CD4-positive, alpha-beta memory T cell (primary cell): ENCODE measurements at places on chromosomes 6 and 20. TPM values are rescaled to one million over a fixed set of nuclear protein-coding genes. Genes with fewer than 3 reads are reported as not detected.
A peak's percentile ranks its signal among the peaks of the same experiment; 100 is the strongest.

Gene MUCL3
- not detected for total RNA-seq

Gene CAGE1
- total RNA-seq: 0.33 TPM

Gene MAN1A1
- total RNA-seq: 12.3 TPM

Gene VPS16
- total RNA-seq: 61.1 TPM

Gene GFRA4
- total RNA-seq: not detected

Gene GPLD1
- total RNA-seq: 1.4 TPM

DNA sequence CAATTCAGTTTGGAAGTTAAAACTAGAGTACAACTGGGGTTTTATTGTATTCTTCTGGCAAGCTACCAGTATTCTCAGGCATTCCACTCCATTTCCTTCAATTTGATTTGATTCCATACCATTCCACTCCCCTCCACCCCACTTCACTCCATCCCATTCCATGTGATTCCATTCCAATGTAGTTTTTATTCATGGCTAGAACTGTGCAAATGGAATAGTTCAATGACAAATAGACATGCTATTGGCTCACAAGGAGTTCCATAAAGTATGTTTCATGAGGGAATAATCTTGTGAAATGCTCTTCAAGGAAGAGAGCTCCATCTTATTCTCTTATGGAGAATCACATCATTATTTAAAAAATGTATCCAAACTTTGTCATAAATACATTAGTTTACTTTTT is 285.0 kb upstream of the BMP2 start:
- no peaks in the 10 kb centered on the region for H3K36me3 ChIP-seq
- no peaks in the 10 kb centered on the region for H3K27me3 ChIP-seq

DNA sequence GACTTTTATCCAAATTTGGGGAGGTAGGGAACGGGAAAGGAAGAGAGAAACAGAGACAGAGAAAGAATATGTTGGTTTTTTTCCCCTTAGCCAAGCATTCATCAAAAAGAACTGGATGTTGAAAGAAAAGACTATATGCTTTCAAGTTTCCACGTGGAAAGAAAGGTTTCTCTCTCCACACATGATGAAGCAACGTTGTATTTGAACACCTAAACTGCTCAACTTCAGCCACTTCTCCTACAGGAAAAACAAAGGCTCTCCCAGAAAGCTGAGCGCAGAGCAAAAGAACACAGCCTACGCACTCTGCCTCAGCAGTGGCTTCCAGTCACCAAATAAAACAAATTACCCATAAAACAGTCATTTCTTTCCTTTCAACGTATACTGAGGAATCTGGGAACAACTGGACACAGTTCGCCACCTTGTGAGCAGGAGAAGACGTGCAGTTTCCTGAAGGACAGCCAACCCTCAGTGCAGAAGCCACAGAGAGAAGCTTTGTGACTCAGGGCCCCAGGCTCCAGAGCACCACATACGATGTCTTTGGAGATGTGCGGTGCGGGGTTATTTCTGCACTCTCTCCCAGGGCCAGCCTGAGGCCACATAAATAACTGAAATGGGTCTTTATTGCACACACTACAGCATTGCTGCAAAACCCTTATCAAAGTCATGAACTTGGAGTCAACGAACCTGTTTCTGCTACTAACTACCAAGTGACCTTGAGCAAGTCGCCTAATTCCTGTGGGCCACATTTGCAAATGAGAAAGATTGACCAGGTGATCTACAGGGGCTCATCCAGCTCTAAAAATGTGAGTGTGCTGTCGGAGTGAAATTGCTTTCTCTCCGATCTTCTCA is 10.1 kb downstream of the IL17F start:
- no peak for DNase-seq
- no peak overlapping the region for H3K4me3 ChIP-seq
- no peaks in the 10 kb centered on the region for H3K4me1 ChIP-seq

DNA sequence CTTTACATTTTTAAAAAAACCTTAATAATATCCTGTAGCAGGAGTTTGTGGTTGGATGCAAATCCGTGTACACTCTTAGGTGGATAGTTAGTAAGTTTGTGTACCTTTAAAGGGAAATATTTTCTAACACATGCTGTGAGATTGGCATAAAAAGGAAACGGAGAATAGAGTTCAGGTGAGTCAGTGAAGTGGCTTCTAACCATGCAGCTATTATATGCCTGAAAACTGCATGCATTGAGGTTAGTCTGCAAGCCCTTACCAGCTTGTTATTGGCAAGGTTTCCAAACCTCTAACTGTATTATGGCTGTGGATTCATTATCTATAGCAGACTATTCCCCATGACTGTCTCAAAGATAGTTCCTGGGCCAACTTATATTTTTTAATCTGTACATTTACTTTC is 420.6 kb upstream of the MMS22L start:
- H3K27me3 ChIP-seq: no peaks in the 10 kb centered on the region
- no peaks in the 10 kb centered on the region for H3K36me3 ChIP-seq
- DNase-seq: no peak
- H3K27ac ChIP-seq: no peak overlapping the region
- H3K4me3 ChIP-seq: no peak overlapping the region

DNA sequence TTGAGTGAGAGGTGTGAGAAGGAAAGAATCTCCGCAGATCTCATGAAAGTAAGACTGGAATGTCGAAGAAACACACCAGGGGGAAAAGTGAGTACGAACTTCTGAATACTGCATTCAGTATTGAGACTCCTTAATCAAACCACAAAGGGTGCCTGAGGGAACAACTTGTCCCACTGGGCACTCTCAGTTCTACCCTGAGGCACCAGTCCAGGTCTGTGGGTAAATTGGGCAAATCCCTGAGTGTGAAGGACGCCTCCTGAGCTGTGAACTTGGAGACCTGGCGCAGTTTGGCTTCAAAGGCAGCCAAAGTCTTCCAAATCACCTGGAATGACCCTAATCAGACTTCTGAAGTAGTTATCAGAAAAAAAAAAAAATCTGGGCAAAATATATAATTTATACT is 329.7 kb downstream of the BTBD9 start:
- H3K27ac ChIP-seq: no peak overlapping the region
- H3K4me3 ChIP-seq: no peak overlapping the region
- DNase-seq: no peak
- no peaks in the 10 kb centered on the region for H3K27me3 ChIP-seq
- no peaks in the 10 kb centered on the region for H3K36me3 ChIP-seq

DNA sequence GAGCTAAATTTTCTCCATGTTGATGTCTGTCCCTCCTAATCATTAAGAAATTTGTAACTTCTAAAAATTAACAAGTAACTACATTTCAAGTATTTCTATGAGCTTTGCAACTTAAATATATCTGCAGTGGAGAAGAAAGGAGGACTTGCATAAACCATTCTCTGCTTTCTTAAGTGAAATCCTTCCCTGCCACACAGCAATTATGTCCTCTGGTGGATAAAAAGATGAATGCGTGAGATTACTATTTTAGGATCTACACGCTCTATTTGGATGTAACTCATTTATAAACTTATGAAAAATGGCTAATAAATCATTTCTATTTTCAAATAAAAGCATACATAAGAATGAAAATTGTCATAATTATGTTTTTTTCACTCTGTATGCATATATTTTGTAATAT is 338.0 kb upstream of the PTCHD4 start:
- no peak overlapping the region for H3K4me3 ChIP-seq
- H3K36me3 ChIP-seq: no peaks in the 10 kb centered on the region
- no peaks in the 10 kb centered on the region for H3K27me3 ChIP-seq
- H3K27ac ChIP-seq: no peak overlapping the region

- H3K36me3 ChIP-seq: no peaks in the 10 kb centered on the region
- H3K27me3 ChIP-seq: peaks cover 5% of the 10 kb centered on the region
- DNase-seq: no peak
- H3K4me3 ChIP-seq: no peak overlapping the region
- peaks cover 4% of the 10 kb centered on the region for H3K4me1 ChIP-seq
Observed at GRCh38 chr6:136521427-136521826, 28.8 kb downstream of the MAP7 start.

GRCh38 chr20:46117704-46118467 is at the start of gene CD40:
Gene CD40 (plus strand): TSS chr20:46118314. CDS start chr20:46118344, 30 bp downstream.
- no peaks in the 10 kb centered on the region for H3K36me3 ChIP-seq
- no peaks in the 10 kb centered on the region for H3K27me3 ChIP-seq
- no peak within 1 kb of the TSS for H3K27ac ChIP-seq
- peak; percentile 60 for DNase-seq
- H3K4me3 ChIP-seq: peak within 1 kb of the TSS; percentile 57
- H3K4me1 ChIP-seq: peaks cover 18% of the 10 kb centered on the region

DNA sequence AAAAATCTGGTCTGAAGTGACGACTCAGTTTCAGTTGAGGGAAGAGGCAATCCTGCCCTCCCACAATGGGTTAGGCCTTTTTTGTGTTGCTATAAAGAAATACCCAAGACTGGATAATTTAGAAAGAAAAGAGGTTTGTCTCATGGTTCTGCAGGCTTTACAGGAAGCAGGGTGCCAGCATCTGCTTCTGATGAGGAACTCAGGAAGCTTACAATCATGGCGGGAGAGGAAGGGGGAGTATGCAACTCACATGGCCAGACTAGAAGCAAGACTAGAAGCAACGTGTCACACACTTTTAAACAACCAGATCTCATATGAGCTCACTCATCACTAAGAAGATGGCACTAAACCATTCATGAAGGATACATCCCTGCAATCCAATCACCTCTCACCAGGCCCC is 529.3 kb downstream of the KIF16B start:
- H3K36me3 ChIP-seq: no peaks in the 10 kb centered on the region
- no peak for DNase-seq
- H3K27ac ChIP-seq: no peak overlapping the region

- DNase-seq: no peak
- no peaks in the 10 kb centered on the region for H3K36me3 ChIP-seq
- H3K27ac ChIP-seq: no peak overlapping the region
- H3K4me1 ChIP-seq: no peaks in the 10 kb centered on the region
- no peak overlapping the region for H3K4me3 ChIP-seq
Observed at GRCh38 chr6:116004841-116005815, 55.6 kb downstream of the FRK start.

DNA sequence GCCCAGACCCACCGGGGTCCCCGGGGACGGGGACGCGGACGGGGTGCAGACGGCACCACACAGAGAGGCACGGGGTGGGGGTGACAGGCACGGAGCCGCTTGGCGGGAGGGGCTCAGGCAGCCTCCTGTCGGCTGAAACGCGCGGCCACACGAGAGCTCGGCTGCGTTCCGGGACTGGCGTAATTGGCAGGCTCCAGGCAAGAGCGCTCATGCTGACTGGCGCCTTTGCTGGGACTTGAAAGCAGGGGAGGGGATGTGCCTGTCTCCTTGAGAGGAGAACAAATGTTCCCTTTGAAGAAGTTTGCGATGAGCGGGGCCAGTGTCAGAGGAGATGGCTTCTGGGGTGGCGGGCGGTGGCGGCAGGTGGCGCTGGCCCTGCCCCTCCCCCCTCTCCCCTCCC is 25.8 kb downstream of the BHLHE23 start:
- H3K27me3 ChIP-seq: peaks cover 26% of the 10 kb centered on the region
- H3K4me3 ChIP-seq: no peak overlapping the region
- H3K27ac ChIP-seq: no peak overlapping the region
- no peaks in the 10 kb centered on the region for H3K36me3 ChIP-seq

GRCh38 chr6:104462811-104463599 is 396.7 kb downstream of the HACE1 start:
- DNase-seq: no peak
- no peak overlapping the region for H3K4me3 ChIP-seq
- no peaks in the 10 kb centered on the region for H3K36me3 ChIP-seq
- no peak overlapping the region for H3K27ac ChIP-seq
- H3K27me3 ChIP-seq: no peaks in the 10 kb centered on the region
- no peaks in the 10 kb centered on the region for H3K4me1 ChIP-seq

GRCh38 chr6:25446830-25447569 is 167.8 kb downstream of the CARMIL1 start:
- no peak overlapping the region for H3K4me3 ChIP-seq
- no peaks in the 10 kb centered on the region for H3K36me3 ChIP-seq
- H3K4me1 ChIP-seq: peaks cover 4% of the 10 kb centered on the region
- H3K27ac ChIP-seq: no peak overlapping the region

GRCh38 chr20:64111841-64112641 is 4.7 kb upstream of the NPBWR2 start:
- H3K27me3 ChIP-seq: no peaks in the 10 kb centered on the region
- no peaks in the 10 kb centered on the region for H3K36me3 ChIP-seq
- no peaks in the 10 kb centered on the region for H3K4me1 ChIP-seq
- DNase-seq: no peak
- no peak overlapping the region for H3K4me3 ChIP-seq

DNA sequence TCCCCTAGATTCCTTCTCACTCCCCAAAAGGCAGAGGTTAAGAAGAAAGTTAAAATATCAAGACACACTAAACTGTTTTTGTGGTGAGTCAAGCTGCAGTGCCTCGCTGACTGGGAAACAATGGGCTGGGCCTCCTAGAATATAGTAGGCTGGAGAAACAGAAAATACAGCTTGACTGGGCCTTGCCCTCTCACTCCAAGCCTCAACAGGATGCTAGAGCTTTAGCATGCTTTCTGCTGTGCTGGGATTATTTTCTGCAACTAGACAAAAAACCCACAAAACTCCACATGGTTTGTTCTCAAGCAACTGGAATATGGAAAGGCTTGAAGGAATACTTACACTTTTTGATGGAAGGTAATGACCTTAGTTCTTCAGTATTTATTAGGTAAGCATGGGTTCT is 27.9 kb downstream of the FOXO3 start:
- H3K4me3 ChIP-seq: no peak overlapping the region
- no peak for DNase-seq
- H3K27ac ChIP-seq: no peak overlapping the region
- H3K4me1 ChIP-seq: peaks cover 46% of the 10 kb centered on the region
- no peaks in the 10 kb centered on the region for H3K27me3 ChIP-seq

DNA sequence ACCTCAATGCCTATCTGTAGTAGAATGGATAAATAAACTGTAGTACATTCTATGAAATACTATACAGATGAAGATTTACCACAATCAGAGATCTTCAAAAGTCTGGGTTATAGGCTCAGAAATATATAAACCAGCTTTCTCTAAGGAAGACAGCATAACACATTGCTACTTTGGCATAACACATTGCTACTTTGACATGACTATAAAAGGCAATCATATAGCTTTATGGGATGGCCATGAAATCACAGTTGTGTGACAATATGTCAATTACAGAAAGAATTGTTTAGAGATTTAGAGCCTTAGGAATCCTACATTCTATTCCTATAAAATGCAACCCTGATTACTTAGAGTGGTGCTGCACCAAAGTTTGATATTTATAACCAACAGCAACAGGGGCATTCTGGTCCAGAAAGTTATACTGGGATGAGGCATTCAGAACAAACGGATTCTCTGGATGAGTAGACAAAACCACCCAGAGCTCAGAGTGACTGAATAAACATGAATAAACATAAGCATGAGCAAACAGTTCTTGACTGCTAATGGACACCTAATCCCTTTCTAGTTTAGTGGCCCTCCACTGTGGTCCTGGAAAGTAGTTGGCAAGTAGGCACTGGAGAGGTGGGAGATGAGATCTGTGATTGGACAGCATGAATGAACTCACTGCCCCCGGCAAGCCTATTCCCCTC is 12.0 kb downstream of the TTI1 start:
- H3K4me3 ChIP-seq: no peak overlapping the region
- no peaks in the 10 kb centered on the region for H3K27me3 ChIP-seq
- no peak overlapping the region for H3K27ac ChIP-seq
- peaks cover 10% of the 10 kb centered on the region for H3K36me3 ChIP-seq
- DNase-seq: no peak
